ENCODE measurements at places on chromosomes 4 and X. TPM values are rescaled to one million over a fixed set of nuclear protein-coding genes. Genes with fewer than 3 reads are reported as not detected.

Gene HELT
- total RNA-seq: not detected

Gene UGT2B7
- 0.25 TPM for total RNA-seq

Gene AFF2
- not detected for total RNA-seq

Gene AREG
- 71.1 TPM for total RNA-seq

Gene DGKK
- not detected for total RNA-seq

Gene FRG2
- not detected for total RNA-seq

Gene DUSP9
- 1.6 TPM for total RNA-seq

Gene PDS5A
- 24.7 TPM for total RNA-seq

Gene LAP3
- 37.8 TPM for total RNA-seq

Gene SLC4A4
- total RNA-seq: 2.6 TPM

Gene ASMT
- not detected for total RNA-seq

Gene GLOD5
- total RNA-seq: not detected

Gene MAGEE1
- 4.6 TPM for total RNA-seq

Gene TNMD
- total RNA-seq: not detected

Gene MAGEC3
- total RNA-seq: not detected

Gene PSMD10
- 80.8 TPM for total RNA-seq

Gene CCDC158
- 0.03 TPM for total RNA-seq

Gene CLDN34
- total RNA-seq: not detected

Gene HMX1
- 0.13 TPM for total RNA-seq

Gene DTHD1
- not detected for total RNA-seq

Gene TMEM47
- 1.1 TPM for total RNA-seq

Gene FAM9B
- not detected for total RNA-seq

Gene GAGE12H
- not detected for total RNA-seq
